ENCODE measurements at places on chromosomes 1 and 21. TPM values are rescaled to one million over a fixed set of nuclear protein-coding genes. Genes with fewer than 3 reads are reported as not detected.

DNA sequence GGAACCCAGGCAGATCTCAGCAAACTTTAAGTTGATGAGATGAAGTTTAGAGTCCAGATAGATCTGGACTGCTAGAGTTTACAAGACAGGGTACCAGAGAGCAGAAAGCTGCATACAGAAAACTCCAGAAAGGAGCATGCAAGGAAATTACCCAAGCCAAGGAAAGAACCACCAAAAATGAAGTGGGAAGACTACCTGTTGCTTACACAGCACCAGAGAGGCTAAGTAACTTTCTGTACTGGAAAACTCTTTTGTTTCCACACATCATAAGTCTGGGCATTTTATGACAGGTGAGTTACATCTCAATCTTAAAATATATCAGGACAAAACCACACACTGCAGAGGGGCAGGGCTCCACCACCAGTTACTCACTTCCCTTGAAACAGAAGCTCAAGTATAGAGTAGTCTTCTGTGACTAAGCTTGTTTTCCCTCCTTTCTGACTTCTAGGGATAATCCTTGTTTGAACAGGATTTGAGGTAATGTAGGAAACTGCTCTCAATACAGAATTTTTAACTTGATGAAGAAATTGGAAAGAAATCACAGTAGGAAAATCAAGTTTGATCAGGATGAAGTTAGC, 17.4 kb upstream of the GJA9 start:
- no peak for DNase-seq

Gene KLF17
- not detected for total RNA-seq

- no peak for DNase-seq
These were observed 20.5 kb upstream of the YRDC start for GRCh38 chr1:37828410-37829074.

Gene SPRR1A
- not detected for total RNA-seq

Gene VCAM1
- total RNA-seq, result 6.9 TPM

Gene FAM177B
- total RNA-seq, result not detected

GRCh38 chr1:243253926-243254232, 1.2 kb downstream of the CEP170 start:
- DNase-seq, result no peak

Gene YY1AP1
- total RNA-seq, result 66.3 TPM

- no peak for DNase-seq
These were observed 121.2 kb upstream of the SLC44A3 start for GRCh38 chr1:94698759-94699502.

All from cardiac septum (tissue), 1 donor.